ENCODE measurements at places on chromosomes 5 and 9. TPM values are rescaled to one million over a fixed set of nuclear protein-coding genes. Genes with fewer than 3 reads are reported as not detected.

DNA sequence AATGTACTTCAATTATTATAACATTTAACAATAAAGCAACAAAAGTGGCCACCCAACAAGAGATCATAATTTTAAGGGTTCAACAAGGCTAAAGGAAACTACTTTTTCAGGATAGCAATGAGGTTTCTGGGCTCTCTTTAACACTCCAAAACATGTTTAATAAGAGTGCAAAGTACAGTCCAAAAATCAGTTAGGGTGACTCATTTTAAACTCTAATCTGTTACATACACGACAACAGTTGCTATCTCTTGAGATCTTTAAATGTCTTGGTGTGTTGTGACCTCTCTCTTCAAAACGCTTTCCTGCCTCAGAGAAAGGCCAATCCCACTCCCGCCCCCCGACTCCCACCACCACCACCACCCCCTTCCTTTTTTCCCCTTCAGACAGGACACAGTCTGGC, 11.5 kb downstream of the NFIB start:
- H3K36me3 ChIP-seq: no peaks in the 10 kb centered on the region
- H3K4me3 ChIP-seq: no peak overlapping the region
- DNase-seq: no peak
- H3K27ac ChIP-seq: no peak overlapping the region

DNA sequence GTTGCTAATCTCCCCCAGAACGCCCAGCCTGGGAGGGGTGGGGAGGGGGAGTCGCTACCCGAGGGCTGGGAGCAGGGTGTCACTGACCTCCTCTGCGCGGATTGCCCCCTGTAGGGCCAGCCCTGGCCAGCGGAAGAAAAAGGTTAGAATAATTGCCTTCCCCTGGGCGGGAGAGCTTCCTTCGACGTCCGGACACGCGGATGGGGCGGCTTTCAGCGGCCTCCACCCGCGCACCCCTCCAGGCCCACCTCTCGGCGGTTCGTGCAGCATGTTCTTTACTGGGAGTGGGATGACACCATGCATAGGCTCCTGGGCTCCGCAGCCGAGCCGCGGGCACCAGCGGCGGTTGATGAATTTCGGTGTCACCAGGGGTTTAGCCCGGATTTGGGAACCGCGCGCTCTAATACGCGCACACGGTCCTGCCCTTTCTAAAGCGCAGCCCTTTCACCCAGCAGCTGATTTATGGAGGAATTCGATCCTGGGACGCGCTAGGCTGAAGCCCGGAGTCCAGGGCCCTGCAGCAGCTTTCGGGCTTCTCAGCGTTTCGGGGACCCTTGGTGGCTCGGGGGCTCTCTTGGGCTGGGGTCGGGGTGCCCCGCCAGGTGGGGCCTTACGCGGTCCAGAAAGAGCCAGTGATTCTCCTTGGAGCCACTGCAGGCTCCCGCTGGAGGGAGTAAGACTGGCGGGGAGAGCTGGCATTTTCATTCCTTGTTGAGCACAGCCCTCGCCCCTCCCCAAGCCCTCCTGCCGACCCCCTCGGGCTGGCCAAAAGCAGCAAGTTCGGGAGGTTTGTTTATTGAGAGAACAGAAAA, 10.1 kb downstream of the LMX1B start:
- H3K27ac ChIP-seq: no peak overlapping the region
- H3K4me1 ChIP-seq: peaks cover 33% of the 10 kb centered on the region
- no peak for DNase-seq
- peaks cover 44% of the 10 kb centered on the region for H3K27me3 ChIP-seq
- H3K4me3 ChIP-seq: no peak overlapping the region

DNA sequence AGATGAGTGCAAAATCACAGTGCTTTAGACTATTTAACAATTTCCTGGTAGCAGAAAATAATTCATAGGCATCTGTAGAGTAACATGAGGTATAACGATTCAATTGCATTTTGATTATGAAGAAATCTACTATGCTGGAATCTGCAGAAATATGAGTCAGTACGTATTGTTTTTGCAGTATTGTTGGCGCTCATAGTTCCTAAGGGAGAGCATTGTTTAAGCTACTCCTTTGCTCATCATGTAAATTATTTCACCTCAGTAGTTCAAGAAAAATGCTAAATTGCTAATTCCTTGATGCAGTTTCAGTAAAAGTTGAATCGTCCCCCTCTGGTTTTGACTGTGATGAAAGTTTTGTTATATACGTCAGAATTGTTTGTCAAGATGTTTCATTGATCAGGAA, 458.4 kb downstream of the HINT1 start:
- no peak overlapping the region for H3K27ac ChIP-seq
- H3K27me3 ChIP-seq: no peaks in the 10 kb centered on the region
- H3K4me1 ChIP-seq: no peaks in the 10 kb centered on the region
- H3K36me3 ChIP-seq: no peaks in the 10 kb centered on the region

DNA sequence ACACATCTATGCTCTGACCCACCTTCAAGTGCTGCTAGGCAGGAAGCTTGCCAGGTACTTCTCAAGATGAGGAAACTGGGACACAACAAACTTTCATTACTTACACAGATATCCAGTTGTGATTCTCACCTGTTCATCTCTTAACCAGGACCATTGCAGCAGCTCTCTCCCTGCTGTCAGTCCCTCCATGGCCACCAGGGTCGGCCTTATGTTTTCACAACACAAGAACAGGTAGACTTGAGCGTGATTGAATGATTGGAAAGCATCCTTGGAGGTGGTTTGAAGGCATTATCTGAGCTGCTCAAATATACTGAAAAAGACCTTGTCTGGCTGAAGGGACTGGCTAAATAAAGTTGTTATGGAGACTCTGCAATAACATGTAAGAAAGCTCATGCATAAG, 94.4 kb downstream of the MTREX start:
- H3K4me1 ChIP-seq: no peaks in the 10 kb centered on the region
- H3K4me3 ChIP-seq: no peak overlapping the region
- no peak for DNase-seq
- peaks cover 70% of the 10 kb centered on the region for H3K36me3 ChIP-seq

DNA sequence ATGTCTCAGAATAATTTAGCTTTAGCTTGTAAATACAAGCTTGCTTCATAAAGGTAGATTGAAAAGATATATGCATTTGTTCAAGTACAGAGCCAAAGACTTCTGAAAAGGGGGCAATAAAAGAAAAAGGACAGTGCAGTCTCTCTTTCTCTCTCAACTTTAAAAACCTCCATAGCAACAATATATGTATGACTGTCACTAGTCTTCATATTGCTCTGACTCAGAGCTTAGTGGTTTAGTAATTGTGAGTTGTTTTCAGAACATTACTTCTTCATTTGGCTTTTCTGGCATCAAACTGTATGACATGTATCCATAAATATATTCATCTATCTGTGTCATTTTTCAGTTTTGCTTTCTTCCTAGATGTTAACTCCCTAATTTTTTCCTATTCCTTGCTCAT, 194.6 kb upstream of the KIF2A start:
- H3K36me3 ChIP-seq: no peaks in the 10 kb centered on the region
- DNase-seq: no peak
- no peaks in the 10 kb centered on the region for H3K27me3 ChIP-seq
- no peak overlapping the region for H3K27ac ChIP-seq
- no peaks in the 10 kb centered on the region for H3K4me1 ChIP-seq
- H3K4me3 ChIP-seq: no peak overlapping the region

DNA sequence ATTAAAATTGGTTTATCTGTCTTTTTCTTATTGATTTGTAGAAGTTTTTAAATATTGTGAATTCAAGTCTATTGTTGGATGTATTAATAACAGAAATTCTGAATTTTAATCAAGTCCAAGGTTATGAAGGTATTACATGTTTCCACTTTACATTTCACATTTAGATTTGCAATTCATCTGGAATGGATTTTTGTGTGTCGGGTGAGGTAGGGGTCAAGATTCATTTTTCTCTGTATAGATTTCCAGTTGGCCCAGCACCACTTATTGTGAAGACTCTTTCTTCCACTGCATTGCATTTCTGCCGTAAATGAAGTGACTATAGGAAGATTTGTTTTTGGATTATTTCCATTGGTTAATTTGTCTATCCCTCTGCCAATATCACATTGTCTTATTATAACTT, 35.5 kb upstream of the DMRT2 start:
- peaks cover 10% of the 10 kb centered on the region for H3K27me3 ChIP-seq
- H3K4me1 ChIP-seq: no peaks in the 10 kb centered on the region
- no peak overlapping the region for H3K4me3 ChIP-seq
- H3K36me3 ChIP-seq: no peaks in the 10 kb centered on the region
- no peak for DNase-seq

DNA sequence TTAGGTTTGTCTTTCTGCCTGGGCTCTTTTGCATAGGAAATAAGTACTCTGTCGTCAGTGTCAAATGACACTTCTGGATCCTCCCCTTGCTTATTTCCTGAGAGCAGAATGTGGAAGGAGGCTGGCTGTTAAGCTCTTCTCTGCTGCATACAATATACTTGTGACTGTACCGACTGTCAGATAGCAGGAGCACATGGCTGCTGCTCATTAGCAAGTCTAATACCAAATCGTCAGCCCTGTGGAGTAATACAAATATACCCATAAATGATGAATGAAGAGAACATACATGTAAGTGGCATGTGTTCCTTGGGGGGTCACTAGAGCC, at the start of gene GPR151:
Gene GPR151, minus strand, starts transcription at position 40 of the 325 bp plus-strand sequence. CDS start 77 bp downstream, outside the sequence.
- no peak for DNase-seq
- H3K27ac ChIP-seq: no peak within 1 kb of the TSS
- H3K4me3 ChIP-seq: no peak within 1 kb of the TSS
- H3K27me3 ChIP-seq: no peaks in the 10 kb centered on the region
- peaks cover 4% of the 10 kb centered on the region for H3K4me1 ChIP-seq

GRCh38 chr5:34898258-34898895, 16.9 kb downstream of the RAD1 start:
- H3K4me3 ChIP-seq: no peak overlapping the region
- H3K4me1 ChIP-seq: no peaks in the 10 kb centered on the region
- H3K27me3 ChIP-seq: no peaks in the 10 kb centered on the region
- peak; percentile 55 for DNase-seq
- no peak overlapping the region for H3K27ac ChIP-seq
- no peaks in the 10 kb centered on the region for H3K36me3 ChIP-seq

GRCh38 chr9:18666348-18666747, 192.4 kb downstream of the ADAMTSL1 start:
- H3K27me3 ChIP-seq: no peaks in the 10 kb centered on the region
- no peak overlapping the region for H3K27ac ChIP-seq
- no peak for DNase-seq

DNA sequence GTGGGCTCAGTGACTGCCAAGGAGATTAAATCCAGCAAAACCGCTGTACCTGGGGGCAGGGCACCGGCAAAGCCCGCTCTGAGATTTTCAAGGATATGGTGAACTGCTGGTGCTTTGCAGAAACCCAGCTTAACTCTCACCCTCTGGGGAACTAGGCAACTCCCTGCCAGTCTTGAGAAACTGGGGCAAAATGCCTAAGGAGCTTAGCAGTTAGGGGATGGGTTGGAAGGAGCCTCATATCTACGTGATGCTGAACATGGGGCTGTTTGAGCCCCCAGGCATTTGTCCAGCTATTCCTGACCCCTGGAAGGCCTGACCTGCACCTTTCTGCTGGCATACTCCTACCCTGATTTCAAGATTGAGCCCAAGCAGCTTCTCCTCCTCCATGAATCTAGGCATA, 108.6 kb upstream of the TBC1D2 start:
- no peak overlapping the region for H3K27ac ChIP-seq
- peaks cover 23% of the 10 kb centered on the region for H3K27me3 ChIP-seq
- H3K36me3 ChIP-seq: no peaks in the 10 kb centered on the region
- H3K4me1 ChIP-seq: no peaks in the 10 kb centered on the region
- no peak overlapping the region for H3K4me3 ChIP-seq
- no peak for DNase-seq

Gene HEXB
- total RNA-seq: 35.7 TPM
